ENCODE measurements at places on chromosomes 4 and X.

DNA sequence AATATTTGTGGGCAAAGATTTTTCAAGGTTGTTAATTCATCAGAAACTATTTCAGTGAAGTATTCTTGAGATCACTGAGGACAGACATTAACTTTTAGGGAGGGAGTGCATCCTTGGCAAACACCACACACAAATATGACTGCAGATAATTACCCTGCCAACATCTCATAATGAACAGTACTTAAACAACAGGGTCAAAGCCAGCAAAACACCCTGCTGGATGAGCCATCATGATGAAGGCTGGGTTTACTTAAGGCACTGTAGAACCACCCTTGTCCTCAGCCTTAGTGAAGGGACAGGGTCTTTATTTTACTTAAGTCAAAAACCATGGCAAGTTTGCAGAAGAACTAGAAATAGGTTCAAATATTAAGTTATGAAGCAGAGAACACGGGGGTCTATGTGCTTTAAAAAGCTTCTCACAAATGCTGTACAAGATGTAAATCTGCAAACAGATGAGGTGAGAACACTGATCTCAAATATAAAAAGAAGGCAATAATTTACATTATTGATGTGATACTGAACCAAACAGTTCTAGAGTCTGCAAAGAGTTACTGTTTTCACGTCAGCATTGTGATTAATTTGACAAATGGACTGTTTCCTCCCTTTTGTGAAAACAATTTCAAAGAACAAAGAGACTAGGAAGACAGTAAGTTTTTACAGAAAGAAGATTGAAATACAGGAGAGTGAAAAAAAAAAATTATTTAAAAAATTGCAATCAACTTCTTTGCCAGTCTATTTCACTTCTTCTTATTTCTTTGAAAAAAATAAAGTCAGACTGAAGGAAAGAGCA is 28.2 kb downstream of the TAPT1 start:
- DNase-seq = peak; percentile 69

DNA sequence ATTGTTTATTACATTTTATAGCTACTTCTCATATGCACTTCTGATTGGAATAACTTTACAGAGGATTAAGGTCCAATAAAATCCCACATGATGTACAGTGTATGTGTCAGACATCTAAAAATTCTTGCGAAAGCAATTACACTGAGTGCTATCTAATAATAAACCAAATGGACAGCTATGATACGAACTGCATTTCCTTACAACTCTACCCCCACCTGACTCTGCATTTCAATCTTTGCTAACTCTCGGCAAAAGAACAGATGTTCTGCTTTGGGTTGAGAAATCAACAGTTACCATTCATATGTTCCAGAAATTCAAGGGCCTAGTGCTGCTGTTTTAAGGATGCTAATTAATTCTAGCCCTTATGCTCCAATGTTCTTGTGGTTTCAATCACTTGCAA is 287.9 kb upstream of the NOCT start:
- no peak for DNase-seq

GRCh38 chrX:34341258-34341657 is 209.1 kb upstream of the FAM47A start:
- no peak for DNase-seq

GRCh38 chrX:12292996-12293765 is 154.9 kb downstream of the FRMPD4 start:
- DNase-seq = no peak

GRCh38 chr4:82543131-82543530 is 18.7 kb downstream of the TMEM150C start:
- DNase-seq = no peak

- no peak for DNase-seq
Measured at GRCh38 chrX:637660-638481, 7.3 kb downstream of the SHOX start.

DNA sequence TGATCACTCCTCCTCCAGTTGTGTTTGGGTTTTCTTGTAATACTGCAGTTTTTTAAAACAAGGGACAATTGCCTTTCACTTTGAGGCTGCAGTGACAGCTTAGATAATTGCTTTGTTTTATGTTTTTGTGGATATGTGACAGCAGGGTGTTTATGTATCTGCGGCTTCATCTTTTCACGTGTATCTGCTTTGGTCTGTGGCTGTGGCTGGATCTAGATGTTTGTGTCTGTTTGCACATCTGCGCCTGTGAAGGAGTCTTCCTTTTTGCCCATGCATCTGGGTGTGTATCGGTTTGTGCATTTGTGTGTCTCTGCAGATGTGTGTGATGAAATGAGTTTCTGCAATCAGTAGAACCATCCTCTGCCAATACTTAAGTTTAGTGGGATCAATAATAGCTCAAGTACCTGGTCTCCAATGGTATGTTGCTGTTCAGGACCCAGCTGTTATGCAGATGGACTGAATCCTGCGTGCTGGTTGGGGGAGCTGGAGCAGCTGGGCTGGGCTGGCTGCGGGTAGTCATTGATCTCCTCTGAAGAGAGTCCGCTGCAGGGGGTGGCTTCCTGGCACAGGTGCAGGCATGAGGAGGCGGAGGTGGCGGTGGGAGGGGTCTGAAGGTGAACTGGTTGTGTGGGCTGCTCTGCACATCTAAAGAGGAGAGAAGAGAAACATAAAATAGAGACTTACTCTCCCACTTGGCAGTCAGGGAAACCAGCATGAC is 390.3 kb downstream of the SH2D1A start:
- no peak for DNase-seq

- peak; percentile 23 for DNase-seq
Measured at GRCh38 chr4:146959692-146960091, 14.0 kb upstream of the TTC29 start.

DNA sequence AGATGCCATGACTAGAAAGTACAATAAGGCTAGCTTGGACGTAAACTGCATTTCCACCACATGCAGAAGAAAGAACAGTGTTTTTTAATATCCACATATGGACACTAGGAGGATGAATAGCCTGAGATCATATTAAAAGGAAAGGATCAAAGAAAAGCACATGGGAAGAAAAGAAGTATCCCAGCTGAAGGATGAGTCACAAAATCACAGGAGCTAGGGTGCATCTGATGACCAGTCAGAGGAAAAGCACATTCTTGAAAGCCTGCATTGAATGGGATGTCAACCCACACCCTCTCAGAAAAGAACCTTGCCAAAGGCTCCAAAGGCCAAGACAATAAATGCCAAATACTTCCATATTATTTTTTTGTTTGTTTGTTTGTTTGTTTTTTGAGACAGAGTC is 56.8 kb upstream of the PRDX4 start:
- no peak for DNase-seq

DNA sequence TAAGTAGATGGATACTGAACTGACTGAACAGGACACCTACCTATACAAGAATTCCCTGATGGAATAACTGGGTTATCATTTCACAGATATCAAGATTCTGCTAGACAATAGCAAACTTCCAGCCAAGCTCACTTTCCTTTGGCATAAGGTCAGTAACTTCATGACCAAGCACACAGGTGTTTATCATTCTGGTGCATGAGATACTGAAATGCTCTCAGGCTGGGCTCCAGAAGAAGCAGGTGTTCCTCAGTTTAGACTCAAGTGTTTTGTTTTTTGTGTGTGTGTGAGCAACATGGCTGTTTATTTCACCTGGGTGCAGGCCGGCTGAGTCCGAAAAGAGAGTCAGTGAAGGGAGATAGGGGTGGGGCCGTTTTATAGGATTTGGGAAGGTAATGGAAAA is 201.5 kb upstream of the SPOCK3 start:
- DNase-seq = no peak

- no peak for DNase-seq
Measured at GRCh38 chr4:73762409-73762808, 22.0 kb downstream of the CXCL8 start.

- no peak for DNase-seq
Measured at GRCh38 chr4:152014280-152014679, 253.5 kb upstream of the GATB start.

- peak; percentile 7 for DNase-seq
Measured at GRCh38 chr4:17613761-17614415, 553 bp upstream of the MED28 start.

DNA sequence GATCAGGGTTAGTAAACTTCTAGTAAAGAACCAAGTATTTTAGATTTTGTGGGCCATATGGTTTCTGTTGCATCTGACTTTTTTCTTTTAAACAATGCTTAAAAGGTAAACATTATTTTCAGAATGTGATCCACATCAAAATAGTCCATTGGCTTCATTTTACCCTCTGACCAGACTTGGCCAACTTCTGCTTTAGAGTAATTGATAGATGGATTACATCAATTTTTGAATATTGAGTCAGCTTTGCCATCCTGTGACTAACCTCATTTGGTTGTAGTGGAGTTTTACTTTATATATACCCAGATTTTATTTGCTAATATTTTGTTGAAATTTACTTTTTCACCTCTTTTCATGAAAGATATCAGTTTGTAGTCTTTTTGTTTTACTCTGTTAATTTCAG is 559.8 kb downstream of the TLL1 start:
- no peak for DNase-seq

- DNase-seq = peak; percentile 1
Measured at GRCh38 chrX:31931225-31931624, 859.4 kb upstream of the FTHL17 start.

DNA sequence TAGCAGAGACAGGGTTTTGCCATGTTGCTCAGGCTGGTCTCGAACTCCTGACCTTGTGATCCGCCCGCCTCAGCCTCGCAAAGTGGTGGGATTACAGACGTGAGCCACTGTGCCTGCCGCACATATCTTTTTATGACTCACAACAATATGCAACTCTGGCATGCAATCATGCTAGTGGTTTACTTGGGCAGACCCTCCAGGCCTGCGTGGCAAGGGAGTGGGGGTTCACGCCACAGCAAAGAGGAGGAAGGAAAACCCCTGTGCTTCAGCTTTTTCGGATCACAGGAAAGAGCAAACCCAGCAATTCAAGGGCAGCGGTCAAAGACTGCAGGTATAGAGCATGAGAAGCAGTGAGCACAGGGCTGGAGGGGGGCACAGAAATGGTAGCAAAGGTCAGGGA is 48.3 kb upstream of the CD99 start:
- no peak for DNase-seq

DNA sequence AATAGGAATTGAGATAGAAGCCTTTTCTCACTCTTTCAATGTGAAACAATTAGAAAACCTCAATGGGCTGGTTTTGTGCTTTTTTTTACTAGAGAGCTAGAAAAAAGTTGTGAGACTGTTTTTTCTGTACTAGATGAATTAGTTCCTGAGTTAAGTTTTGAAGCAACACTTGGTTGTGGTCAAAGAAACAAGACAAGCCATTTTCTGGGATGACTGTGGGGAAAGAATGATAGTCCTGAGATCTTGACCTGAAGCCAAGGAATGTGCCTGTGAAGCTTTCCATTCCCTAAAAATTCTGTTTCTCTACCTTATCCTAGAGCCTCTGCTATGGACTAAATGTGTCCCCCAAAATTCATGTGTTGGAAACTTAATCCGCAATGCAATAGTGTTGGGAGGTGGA is 157.8 kb upstream of the TLL1 start:
- DNase-seq = no peak

DNA sequence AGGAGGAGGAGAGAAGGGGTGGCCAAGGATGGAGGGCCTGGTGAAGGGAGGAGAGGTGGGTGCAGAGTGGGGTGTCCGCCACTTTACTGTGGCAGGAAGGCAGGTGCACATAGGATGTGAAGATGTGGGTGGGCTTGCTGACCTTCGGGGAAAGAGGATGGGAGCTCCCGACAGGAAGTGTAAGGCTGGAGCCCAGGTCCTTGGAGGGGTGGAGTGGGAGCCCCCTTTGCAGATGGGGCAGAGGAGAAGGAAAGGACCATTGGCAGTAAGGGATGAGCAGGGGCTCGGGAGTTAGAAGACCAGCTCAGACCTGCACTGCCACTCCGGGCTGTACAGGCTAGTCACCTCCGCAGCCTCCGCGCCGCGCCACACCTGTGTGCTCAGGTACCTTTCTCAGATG is 89.5 kb downstream of the EVC start:
- DNase-seq = no peak

DNA sequence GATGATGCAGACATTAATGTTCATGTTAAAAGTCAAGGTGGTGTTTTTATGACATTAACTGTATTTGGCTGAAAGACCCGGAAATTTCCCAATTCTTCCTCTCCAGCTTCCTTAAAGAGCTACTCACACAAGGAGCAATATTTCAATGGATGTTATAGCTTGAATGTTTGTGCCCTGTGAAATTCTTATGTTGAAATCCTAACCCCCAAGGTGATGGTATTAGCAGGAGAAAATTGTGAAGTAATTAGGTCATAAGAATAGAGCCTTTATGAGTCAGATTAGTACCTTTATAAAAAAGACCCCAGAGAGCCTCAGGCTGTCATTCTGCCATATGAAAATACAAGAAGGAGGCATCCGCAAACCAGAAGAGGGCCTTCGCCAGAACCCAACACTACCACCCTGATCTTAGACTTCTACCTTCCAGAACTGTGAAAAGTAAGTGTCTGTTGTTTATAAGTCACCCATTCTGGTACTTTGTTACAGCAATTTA is 3.6 kb downstream of the TLR1 start:
- DNase-seq = no peak
